ENCODE measurements at places on chromosomes 4 and X.
A peak's percentile ranks its signal among the peaks of the same experiment; 100 is the strongest.

GRCh38 chrX:44303119-44303518 is 40.4 kb downstream of the EFHC2 start:
- no peak for DNase-seq

GRCh38 chr4:117134386-117134785 is 49.0 kb upstream of the TRAM1L1 start:
- peak; percentile 0 for DNase-seq

- no peak for DNase-seq
These were observed 289.4 kb downstream of the INPP4B start for GRCh38 chr4:142556570-142557238.

DNA sequence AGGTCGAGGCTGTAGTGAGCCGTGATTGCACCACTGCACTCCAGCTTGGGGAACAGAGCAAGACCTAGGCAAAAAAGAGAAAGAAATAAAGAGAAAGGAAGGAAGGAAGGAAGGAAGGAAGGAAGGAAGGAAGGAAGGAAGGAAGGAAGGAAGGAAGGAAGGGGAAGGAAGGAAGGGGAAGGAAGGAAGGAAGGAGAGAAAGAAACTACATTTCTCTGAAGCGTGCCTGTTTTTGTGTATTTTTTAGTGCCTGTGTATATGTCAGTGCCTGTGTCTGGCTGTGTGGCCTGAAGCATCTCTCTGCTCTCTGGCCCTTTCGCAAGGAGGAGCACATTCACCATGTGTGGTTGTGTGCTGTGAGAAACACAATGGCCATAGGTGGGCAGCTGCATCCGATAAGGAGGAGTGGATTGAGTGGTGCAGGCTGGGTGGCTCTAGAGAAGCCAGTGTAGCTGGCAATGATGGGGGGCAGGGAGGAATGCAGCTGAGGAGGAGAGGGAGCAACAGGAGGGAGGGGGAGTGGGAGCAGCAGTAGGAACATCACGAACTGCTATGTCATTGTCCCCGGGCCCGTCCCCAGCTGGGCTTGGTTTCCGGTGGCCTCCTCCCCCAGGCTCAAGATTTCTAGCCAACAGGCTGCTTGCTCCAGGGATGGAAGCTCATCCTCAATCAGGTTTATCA is 11.4 kb downstream of the SYN1 start:
- DNase-seq, result no peak

- no peak for DNase-seq
These were observed 324.7 kb downstream of the STK32B start for GRCh38 chr4:5376015-5376414.

- no peak for DNase-seq
These were observed 53.1 kb downstream of the CASP3 start for GRCh38 chr4:184596044-184596616.

DNA sequence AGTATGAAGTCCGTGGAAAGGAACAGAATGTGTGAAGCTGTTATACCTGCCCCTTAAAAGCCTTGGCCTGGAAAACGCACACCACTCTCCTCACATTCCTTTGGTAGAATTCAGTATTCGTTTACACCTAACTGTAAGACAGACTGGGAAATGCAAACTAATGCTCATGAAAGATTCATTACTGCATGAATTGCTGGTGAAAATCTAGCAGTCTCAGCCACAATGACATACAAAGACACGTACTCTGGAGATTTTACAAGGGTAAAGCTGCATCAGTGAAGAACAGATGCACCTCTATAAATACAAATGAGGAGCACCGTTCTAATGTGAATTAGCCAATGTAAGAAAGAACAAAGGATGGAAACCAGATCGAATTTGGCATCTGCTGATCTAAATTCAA is 2051.3 kb downstream of the PCDH7 start:
- no peak for DNase-seq

Measured in GM12878 (cell line).